Heart left ventricle (tissue), 16 donors: ENCODE measurements at places on chromosomes 4 and X. TPM values are rescaled to one million over a fixed set of nuclear protein-coding genes. Genes with fewer than 3 reads are reported as not detected.

GRCh38 chr4:123706973-123707372, 310.4 kb downstream of the SPRY1 start:
- H3K4me3 ChIP-seq, result no peak overlapping the region
- H3K27me3 ChIP-seq, result no peaks in the 10 kb centered on the region
- no peak for DNase-seq
- no peaks in the 10 kb centered on the region for H3K36me3 ChIP-seq
- no peak overlapping the region for H3K27ac ChIP-seq

DNA sequence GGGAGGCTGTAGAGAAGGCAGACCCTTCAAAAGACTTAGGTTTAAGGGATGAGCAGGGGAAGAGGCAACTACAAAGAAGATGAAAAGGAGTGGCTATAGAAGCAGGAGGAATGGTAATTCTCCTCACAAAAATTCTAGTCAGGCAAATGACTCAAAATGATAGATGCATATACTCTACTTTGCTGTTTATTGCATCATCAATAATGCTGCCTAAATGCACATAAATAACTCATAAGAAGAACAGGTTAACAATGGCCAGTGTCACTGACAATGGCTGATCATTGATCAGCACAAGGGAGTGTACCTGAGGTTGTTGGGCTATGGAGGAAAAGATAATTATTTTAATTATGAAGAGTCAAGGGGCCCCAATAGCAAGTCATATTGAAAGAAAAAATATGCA, 184.7 kb upstream of the ETNPPL start:
- no peak for DNase-seq
- no peak overlapping the region for H3K27ac ChIP-seq
- no peaks in the 10 kb centered on the region for H3K27me3 ChIP-seq
- no peaks in the 10 kb centered on the region for H3K4me1 ChIP-seq
- H3K4me3 ChIP-seq, result no peak overlapping the region
- no peaks in the 10 kb centered on the region for H3K36me3 ChIP-seq

Gene TKTL1
- 2.0 TPM for total RNA-seq

DNA sequence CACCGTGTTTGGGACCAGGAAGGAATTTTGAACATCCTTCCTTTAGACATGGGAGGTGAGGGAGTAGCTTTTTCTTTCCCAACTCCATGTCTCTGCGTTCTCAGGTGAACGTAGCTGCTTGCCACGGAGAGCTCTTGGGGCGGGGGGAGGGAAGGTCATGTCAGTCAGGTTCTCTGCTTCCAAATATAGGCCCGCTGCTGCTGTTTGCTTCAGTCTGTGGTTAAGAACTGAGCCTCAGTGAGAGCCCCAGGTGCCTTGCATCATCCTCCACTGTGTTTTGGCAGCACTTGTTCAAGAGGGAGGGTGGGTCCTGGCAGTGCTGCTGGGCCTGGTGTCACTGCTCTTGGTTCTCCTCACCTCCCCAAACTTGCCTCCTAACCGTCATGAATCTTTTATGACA, 46.5 kb downstream of the HADH start:
- no peak overlapping the region for H3K27ac ChIP-seq
- DNase-seq, result no peak
- H3K36me3 ChIP-seq, result peaks cover 48% of the 10 kb centered on the region
- H3K4me3 ChIP-seq, result no peak overlapping the region

DNA sequence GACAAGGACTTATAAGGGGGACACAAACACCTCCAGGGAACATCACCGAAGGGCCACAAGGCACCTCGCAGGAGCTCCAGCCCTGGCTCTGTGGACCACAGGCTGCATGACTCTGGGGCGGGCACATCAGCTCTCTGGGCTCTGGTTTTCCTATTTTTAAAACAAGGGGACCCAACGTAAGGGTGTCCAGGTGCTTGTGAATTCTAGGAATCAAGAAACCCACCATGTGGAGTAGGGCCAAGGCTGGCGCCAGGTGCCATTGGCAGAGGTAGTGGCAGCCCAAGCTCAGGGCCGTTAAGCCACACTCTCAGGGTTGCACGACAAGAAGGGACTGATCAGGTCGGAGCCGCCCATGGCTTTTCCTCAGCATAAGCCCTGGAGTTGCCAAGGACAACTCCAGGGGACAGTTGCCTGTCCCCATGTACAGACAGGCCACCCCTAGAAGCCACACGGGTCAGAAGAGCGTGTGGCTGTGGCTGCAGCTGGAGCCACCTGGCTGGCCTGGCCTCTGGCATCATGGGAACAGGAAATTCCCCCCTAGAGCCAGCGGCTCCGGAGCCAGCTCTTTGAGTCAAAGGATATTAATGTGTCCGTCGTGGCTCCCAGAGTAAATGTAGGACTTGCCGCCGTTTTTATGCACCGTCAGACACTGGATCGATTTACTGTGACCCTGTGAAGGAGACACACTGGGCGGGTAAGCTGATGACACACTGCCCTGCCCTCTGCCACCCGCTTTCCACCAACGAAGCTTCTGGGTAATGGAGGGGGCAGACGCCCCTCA, 32.5 kb downstream of the WDR1 start:
- DNase-seq, result no peak
- peaks cover 23% of the 10 kb centered on the region for H3K4me1 ChIP-seq
- peaks cover 99% of the 10 kb centered on the region for H3K36me3 ChIP-seq
- peak overlapping the region; percentile 30 for H3K27ac ChIP-seq
- H3K4me3 ChIP-seq, result no peak overlapping the region
